ENCODE measurements at places on chromosomes 16 and 17.

DNA sequence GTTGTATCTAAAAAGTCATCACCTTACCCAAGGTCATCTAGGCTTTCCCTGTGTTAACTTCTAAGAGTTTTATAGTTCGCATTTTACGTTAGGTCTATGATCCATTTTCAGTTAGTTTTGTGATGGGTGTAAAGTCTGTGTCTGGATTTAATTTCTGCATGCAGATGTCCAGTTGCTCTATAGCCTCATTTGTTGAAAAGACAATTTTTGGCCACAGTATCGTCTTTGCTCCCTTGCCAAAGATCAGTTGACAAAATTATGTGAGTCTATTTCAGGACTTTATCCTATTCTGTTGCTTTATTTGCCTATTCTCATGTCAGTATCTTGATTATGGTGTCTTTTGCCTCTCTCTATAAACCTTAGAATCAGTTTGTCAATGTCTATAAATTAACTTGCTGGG lies 85.1 kb downstream of the METRNL start:
- no peak for DNase-seq

GRCh38 chr16:87661561-87661960 lies 59.3 kb downstream of the JPH3 start:
- no peak for DNase-seq

DNA sequence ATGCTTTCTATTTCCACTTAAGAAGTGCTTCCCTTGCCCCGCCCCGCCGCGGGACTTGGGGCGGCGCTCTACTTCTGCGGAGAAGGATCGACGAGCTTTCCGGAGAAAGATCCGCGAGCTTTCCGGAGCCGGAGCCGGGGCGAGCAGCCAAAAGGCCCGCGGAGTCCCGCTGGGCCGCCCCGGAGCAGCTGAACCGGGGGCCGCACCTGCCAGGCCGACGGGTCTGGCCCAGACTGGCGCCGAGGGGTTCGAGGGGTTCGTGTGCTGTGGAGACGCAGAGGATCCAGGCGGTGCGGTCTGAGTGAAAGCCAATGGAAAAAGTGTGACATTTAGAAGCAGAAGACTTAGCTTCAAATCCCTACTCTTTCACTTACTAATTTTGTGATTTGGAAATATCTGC lies 50.8 kb downstream of the TBC1D26 start:
- peak; percentile 56 for DNase-seq

- no peak for DNase-seq
Measured at GRCh38 chr16:24838554-24839266, 7.1 kb upstream of the SLC5A11 start.

DNA sequence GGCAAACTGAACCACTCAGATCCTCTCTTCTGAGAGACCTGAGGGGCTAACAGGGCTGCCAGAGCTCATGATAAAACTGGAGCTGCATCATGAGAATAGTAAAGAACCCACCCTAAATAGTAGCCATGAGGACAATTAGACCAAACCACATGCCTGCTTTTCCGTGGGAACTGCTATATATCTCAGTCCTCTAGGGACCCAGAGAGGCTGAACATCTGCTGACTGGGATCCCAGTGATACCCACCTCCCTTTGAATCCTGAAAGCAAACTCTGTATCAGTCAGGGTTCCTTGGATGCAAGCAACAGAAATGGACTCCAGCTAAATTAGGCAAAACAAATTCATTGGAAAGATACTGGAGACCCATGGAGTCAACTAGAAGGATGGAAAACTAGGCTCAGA lies 6.5 kb downstream of the MT1X start:
- no peak for DNase-seq

GRCh38 chr17:17200831-17201230 lies 5.3 kb downstream of the PLD6 start:
- no peak for DNase-seq

DNA sequence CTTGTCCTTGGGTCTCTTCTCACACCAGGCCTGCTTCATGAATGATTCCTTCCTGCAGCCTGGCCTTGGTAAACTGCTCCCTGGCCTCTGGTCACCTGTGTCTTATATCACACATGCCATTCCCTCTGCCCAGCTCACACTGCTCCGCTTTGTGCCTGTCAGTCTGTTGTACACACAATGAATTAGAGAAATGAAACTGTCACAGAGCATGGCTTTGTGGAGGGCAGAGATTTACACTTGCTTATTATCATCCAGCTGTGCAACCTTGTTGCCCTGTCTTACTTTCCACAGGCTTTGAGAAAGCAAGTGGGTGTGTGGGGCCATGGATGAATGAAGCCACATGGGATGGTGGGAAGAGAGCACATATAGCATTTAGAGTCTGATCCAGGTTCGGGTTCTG lies 22.4 kb downstream of the ALDH3A2 start:
- no peak for DNase-seq

DNA sequence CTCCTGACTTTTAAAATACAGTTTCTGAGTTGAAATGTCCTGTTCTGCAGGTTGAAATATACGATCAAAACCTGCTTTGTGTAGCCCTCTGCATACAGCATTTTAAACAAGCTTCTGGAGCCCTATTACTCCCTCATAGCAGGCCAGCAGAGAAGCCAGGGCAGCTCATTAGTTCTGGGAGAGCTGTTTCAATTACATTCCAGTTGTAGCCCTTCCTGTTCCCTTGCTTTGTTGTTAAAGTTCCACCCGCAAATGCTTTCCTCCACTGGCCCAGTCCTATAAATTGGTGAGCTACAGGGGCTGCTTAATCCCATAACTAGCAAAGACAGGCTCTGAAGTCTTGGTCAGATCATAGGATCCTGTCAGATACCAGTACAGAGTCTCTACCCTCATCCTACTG lies 162.5 kb downstream of the SLC39A11 start:
- DNase-seq, result peak; percentile 53

GRCh38 chr16:84582958-84583516 lies 34.8 kb downstream of the COTL1 start:
- DNase-seq, result no peak

- DNase-seq, result no peak
Measured at GRCh38 chr16:49734331-49734730, 121.6 kb downstream of the ZNF423 start.

- no peak for DNase-seq
Measured at GRCh38 chr17:34859652-34860051, 101.6 kb downstream of the CCT6B start.

GRCh38 chr16:24999856-25000461 lies 15.2 kb downstream of the ARHGAP17 start:
- no peak for DNase-seq

DNA sequence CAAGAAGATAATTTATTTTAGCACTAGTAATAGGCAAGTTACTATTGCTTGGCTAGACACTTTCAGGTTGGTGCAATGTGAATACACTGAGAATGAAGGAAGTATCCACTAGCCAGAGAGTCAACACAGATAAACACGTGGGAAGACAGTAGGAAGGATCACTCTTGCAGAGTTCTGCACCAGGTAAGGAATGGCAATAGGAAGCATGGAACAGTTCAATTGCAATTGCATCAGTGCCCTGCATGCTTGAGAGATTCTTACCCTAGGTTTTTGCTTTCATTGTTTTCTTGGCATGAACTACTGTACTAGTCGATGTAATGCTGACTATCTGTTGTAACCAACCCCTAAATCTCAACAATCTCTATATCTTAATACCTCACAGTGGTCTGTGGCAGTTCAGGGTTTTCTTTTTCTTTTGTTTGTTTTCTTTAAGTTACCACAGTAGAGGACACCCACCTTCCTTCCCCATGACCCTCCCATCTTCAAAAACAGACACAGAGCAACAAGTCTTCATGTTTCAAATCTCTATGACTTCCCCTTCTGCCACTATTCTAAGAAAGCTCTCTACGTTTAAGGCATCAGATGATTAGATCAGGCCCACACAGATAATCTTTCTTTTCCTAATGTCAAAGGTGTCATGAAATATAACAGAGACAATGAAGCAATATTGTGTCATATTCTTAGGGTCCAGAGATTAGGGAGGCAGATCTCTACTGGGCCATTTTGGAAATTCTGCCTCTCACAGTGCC lies 18.1 kb upstream of the ABCA8 start:
- no peak for DNase-seq

GRCh38 chr17:68792873-68793272 lies 162.3 kb downstream of the ABCA8 start:
- DNase-seq, result no peak

All from kidney (tissue), 22 donors.